ENCODE measurements at places on chromosomes 11 and 22.

- no peak overlapping the region for H3K4me3 ChIP-seq
- H3K27ac ChIP-seq: no peak overlapping the region
- H3K27me3 ChIP-seq: no peaks in the 10 kb centered on the region
- H3K4me1 ChIP-seq: no peaks in the 10 kb centered on the region
These were observed 21.2 kb downstream of the SLC5A12 start for GRCh38 chr11:26700574-26701235.

- peaks cover 33% of the 10 kb centered on the region for H3K4me1 ChIP-seq
- no peaks in the 10 kb centered on the region for H3K36me3 ChIP-seq
- peak; percentile 31 for DNase-seq
- no peak overlapping the region for H3K27ac ChIP-seq
- H3K27me3 ChIP-seq: no peaks in the 10 kb centered on the region
These were observed 53.2 kb downstream of the CHRDL2 start for GRCh38 chr11:74678041-74678440.

- peak overlapping the region; percentile 90 for H3K27ac ChIP-seq
- DNase-seq: peak; percentile 72
- peaks cover 14% of the 10 kb centered on the region for H3K4me1 ChIP-seq
- H3K36me3 ChIP-seq: peaks cover 53% of the 10 kb centered on the region
- no peak overlapping the region for H3K4me3 ChIP-seq
These were observed 2.3 kb downstream of the IRF7 start for GRCh38 chr11:613369-613968.

GRCh38 chr22:45577746-45578523 is 75.3 kb downstream of the FBLN1 start:
- no peak overlapping the region for H3K4me3 ChIP-seq
- peaks cover 20% of the 10 kb centered on the region for H3K27me3 ChIP-seq
- peak; percentile 72 for DNase-seq
- H3K36me3 ChIP-seq: no peaks in the 10 kb centered on the region
- H3K27ac ChIP-seq: no peak overlapping the region

- no peaks in the 10 kb centered on the region for H3K4me1 ChIP-seq
- H3K36me3 ChIP-seq: no peaks in the 10 kb centered on the region
- DNase-seq: no peak
- no peak overlapping the region for H3K27ac ChIP-seq
- H3K4me3 ChIP-seq: no peak overlapping the region
These were observed 521.9 kb downstream of the INSC start for GRCh38 chr11:15636521-15637089.

- H3K27me3 ChIP-seq: no peaks in the 10 kb centered on the region
- H3K36me3 ChIP-seq: no peaks in the 10 kb centered on the region
- no peak overlapping the region for H3K27ac ChIP-seq
- peaks cover 20% of the 10 kb centered on the region for H3K4me1 ChIP-seq
- peak; percentile 88 for DNase-seq
These were observed 46.2 kb downstream of the IGF2 start for GRCh38 chr11:2092956-2093412.

GRCh38 chr11:123439616-123440015 is 9.5 kb downstream of the GRAMD1B start:
- no peak overlapping the region for H3K4me3 ChIP-seq
- no peaks in the 10 kb centered on the region for H3K36me3 ChIP-seq
- H3K27ac ChIP-seq: no peak overlapping the region
- no peaks in the 10 kb centered on the region for H3K27me3 ChIP-seq
- no peaks in the 10 kb centered on the region for H3K4me1 ChIP-seq
- DNase-seq: no peak

GRCh38 chr11:116052603-116053547 is 548.7 kb upstream of the CADM1 start:
- H3K4me1 ChIP-seq: no peaks in the 10 kb centered on the region
- DNase-seq: no peak
- no peaks in the 10 kb centered on the region for H3K36me3 ChIP-seq
- H3K4me3 ChIP-seq: no peak overlapping the region

- H3K27ac ChIP-seq: no peak overlapping the region
- H3K36me3 ChIP-seq: no peaks in the 10 kb centered on the region
- H3K27me3 ChIP-seq: peaks cover 27% of the 10 kb centered on the region
- DNase-seq: no peak
- no peak overlapping the region for H3K4me3 ChIP-seq
- peaks cover 8% of the 10 kb centered on the region for H3K4me1 ChIP-seq
These were observed 198.3 kb downstream of the GRIK4 start for GRCh38 chr11:120709808-120710207.

GRCh38 chr22:19756288-19757128 is 4.1 kb upstream of the TBX1 start:
- no peaks in the 10 kb centered on the region for H3K36me3 ChIP-seq
- peaks cover 4% of the 10 kb centered on the region for H3K27me3 ChIP-seq

- peaks cover 8% of the 10 kb centered on the region for H3K4me1 ChIP-seq
- H3K36me3 ChIP-seq: no peaks in the 10 kb centered on the region
- no peak overlapping the region for H3K27ac ChIP-seq
- no peaks in the 10 kb centered on the region for H3K27me3 ChIP-seq
- H3K4me3 ChIP-seq: no peak overlapping the region
- no peak for DNase-seq
These were observed 21.0 kb downstream of the TNRC6B start for GRCh38 chr22:40198733-40199132.

DNA sequence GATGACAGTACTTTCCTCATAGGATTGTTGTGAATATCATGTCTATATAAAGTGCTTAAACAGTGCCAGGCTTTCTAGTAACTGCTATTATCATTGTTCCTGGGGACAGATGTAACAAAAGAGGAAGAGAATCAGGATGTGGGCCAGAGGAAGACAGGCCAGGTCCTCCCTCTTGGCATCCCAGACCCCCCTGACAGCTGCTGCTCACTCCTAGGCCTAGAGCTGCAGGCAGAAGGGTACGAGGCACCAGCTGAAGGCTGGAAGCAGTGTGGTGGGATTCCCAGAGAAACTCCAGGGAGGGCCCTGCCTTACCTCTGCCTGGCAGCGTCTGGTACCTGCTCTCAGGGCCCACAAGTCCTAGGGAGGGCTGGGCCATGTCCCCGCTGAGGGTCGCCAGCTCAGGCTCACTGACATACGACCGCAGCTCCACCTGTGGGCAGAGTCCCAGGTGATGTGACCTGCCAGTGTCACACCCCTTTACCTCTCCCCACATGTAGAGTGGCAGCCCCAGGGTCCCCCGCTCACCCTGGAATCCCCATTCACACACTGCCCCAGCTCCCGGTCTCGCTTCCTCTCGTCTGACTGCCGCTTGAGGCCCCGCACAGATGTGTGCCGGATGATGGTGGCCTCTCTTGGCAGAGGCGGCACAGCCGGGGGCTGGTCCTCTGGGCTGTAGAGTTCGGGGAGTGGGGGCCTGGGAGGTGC is 52.2 kb downstream of the C11orf58 start:
- H3K36me3 ChIP-seq: no peaks in the 10 kb centered on the region
- H3K4me1 ChIP-seq: peaks cover 27% of the 10 kb centered on the region
- H3K4me3 ChIP-seq: no peak overlapping the region
- DNase-seq: no peak
- H3K27me3 ChIP-seq: no peaks in the 10 kb centered on the region
- H3K27ac ChIP-seq: peak overlapping the region; percentile 71
